ENCODE measurements at places on chromosomes 5 and 9. TPM values are rescaled to one million over a fixed set of nuclear protein-coding genes. Genes with fewer than 3 reads are reported as not detected.

The PDE6A gene
- not detected for total RNA-seq

GRCh38 chr5:69374911-69375446, 5.4 kb downstream of the RAD17 start:
- DNase-seq, result no peak

The TEX48 gene
- total RNA-seq, result not detected

- no peak for DNase-seq
These were observed 83.8 kb downstream of the CAVIN4 start for GRCh38 chr9:100661668-100662067.

GRCh38 chr5:6905883-6906282, 192.7 kb downstream of the TENT4A start:
- DNase-seq, result no peak

DNA sequence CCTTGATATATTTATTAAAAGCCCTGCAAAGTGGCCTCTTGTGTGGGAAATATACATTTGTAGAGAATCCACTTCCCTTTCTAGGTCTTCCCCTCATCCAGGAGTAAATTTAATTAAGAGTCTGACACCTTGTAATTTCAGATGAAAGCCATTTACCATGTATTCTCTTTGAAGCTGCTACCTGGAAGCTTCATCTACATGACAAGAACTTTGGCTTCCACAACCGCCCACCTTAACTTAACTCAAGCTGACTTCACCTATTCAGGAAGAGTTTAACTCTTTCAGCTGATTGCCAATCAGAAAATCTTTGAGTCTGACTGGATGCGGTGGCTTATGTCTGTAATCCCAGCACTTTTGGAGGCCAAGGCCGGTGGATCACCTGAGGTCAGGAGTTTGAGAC, 899.9 kb downstream of the TAF11L14 start:
- DNase-seq, result no peak

The CATSPER3 gene
- 1.7 TPM for total RNA-seq

GRCh38 chr9:134629061-134629585, 12.5 kb upstream of the COL5A1 start:
- DNase-seq, result no peak

The PCDHB9 gene
- 0.07 TPM for total RNA-seq

The EHMT1 gene
- 86.1 TPM for total RNA-seq

The PTGES gene
- 17.2 TPM for total RNA-seq

The ANKRD34B gene
- not detected for total RNA-seq

The VLDLR gene
- 0.17 TPM for total RNA-seq

The ANAPC2 gene
- 75.5 TPM for total RNA-seq

The PTCD2 gene
- total RNA-seq, result 19.3 TPM

DNA sequence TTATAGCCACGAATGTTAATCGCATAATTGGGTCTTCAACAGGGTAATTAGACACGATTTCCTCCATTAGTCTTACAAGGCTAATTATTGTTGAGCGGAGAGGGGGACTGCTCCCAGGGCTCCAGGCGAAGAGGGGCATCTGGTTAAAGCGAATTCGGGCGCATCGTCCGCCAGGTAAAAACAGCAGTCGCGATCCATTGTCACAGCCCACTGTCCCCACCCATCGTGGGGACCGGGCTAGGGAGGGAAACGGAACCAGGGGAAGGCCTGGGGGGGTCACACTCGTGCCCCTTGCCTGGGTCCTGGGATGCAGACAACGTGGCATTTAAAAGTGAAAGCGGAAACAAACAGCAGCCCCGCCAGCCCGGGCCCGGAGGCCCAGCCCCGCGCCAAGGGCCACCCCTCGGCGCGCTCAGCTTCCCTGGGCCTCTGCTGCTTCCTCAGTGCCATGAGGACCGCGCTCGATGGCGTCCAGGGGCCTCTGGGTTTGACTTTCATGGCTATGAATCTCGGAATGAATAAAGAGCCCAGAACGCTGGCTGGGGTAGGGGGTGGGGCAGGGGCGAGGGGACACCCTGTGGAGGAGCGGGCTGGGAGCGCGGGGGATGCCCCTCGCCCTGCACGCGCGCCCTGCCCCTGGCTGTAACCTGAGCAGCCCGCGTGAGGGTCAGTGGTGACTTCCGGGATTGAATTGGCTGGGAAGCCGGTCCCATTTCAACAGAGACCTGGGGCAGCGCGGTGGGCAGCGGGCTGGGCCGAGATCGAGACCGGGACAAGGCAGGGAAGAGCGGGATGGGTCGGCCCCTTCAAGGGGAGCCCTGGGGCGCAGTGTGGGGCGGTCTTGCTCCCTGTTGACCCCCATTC, 99.9 kb downstream of the GTF3C4 start:
- DNase-seq, result no peak

- DNase-seq, result no peak
These were observed 52.2 kb downstream of the DROSHA start for GRCh38 chr5:31479706-31480105.

The FREM1 gene
- 0.12 TPM for total RNA-seq

DNA sequence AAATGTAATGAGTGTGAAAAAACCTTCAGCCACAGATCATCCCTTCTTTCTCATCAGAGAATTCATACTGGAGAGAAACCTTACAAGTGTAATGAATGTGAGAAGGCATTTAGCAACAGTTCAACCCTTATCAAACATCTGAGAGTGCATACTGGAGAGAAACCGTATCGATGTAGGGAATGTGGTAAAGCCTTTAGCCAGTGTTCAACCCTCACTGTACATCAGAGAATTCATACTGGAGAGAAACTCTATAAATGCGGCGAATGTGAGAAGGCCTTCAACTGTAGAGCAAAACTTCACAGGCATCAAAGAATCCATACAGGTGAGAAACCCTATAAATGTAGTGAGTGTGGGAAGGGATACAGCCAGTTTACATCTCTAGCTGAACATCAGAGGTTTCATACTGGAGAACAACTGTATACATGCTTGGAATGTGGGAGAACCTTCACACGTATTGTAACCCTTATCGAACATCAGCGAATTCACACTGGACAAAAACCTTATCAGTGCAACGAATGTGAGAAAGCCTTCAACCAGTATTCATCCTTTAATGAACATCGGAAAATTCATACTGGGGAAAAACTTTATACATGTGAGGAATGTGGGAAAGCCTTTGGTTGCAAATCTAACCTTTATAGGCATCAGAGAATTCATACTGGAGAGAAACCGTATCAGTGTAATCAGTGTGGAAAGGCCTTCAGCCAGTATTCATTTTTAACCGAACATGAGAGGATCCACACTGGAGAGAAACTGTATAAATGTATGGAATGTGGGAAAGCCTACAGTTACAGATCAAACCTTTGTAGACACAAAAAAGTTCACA, 19.2 kb downstream of the ZNF354C start:
- DNase-seq, result no peak

- no peak for DNase-seq
These were observed 47.2 kb upstream of the OR13F1 start for GRCh38 chr9:104456831-104457230.

GRCh38 chr5:85466423-85466822, 1081.7 kb upstream of the EDIL3 start:
- DNase-seq, result no peak

DNA sequence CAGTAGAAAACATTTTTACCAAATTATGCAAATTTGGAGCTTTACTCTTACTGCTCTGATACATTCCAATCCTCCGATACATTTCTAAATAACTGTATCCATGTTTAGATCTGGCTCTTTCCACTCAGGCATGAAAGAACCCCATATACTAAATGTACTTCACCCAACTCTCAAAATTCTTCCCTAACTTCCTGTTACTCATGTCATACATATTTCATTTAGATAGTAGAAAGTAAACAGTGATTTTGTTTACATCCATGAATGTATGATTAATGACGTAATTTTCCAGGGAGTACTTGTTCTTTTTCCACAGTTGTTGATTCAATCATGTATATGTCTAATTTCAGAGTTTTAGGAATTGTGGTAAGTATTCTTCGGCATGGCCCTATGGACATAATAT, 1426.5 kb upstream of the C9orf72 start:
- DNase-seq, result no peak

GRCh38 chr9:37290940-37291485, 131.5 kb upstream of the GRHPR start:
- peak; percentile 21 for DNase-seq

The UBE2D2 gene
- 140 TPM for total RNA-seq

GRCh38 chr9:119224431-119224830, 144.8 kb downstream of the BRINP1 start:
- DNase-seq, result no peak

DNA sequence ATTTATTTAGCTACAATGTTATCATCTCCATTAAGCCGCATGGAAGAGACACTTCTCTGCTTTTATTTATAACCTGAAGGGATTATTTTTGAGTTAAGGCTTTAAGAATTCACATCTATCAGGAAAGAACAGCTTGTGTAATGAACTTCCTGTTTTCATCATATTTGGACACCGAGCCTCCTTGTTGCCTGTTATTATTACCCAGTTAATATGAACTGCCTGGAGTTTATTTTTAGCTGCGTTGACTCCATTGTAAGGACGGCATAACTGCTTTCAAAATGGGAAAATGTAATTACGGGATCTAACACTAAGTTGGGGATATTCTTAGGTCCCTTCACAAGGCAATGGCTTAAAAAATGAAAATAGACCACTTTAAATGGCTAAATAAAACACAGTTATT, 89.0 kb upstream of the NR4A3 start:
- DNase-seq, result no peak

DNA sequence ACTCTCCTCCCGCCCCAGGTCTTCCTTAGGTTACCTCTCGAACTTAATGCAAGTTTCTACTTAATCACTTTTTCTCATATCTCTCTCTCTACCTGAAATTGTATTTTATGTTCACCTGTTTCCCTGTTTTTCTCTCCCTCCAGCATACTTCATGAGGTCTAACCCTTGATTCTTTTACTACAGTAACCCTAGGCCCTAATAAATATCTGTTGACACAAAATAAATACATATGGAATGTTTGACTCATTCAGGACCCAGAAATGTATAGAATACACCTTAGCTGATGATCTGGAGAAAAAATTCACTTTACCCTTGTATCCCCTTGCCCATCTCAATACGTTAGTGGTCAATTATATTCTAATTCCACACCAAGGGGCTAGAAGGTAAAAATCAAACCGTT, 250.9 kb upstream of the PTGER4 start:
- no peak for DNase-seq

GRCh38 chr9:93119703-93119952, 14.4 kb downstream of the NINJ1 start:
- DNase-seq, result no peak

DNA sequence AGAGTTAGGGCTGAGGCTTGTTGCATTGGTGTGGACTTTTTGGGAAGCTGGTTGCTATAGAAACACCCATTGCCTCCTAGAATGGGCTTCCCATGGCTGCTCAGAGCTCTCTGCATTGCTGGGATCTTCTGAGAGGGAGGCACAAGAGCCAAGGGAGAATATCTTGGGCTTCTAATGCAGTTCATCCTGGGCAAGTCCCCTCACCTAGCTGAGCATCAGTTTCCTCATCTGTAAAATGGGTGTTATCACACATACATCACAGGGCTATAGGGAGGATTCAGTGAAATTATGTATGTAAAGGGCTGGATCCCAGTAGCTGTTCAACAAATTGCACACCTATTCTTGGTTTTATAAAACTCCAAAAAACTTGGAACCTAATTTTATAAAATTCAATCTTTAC, 106.1 kb upstream of the ALDH1B1 start:
- no peak for DNase-seq

DNA sequence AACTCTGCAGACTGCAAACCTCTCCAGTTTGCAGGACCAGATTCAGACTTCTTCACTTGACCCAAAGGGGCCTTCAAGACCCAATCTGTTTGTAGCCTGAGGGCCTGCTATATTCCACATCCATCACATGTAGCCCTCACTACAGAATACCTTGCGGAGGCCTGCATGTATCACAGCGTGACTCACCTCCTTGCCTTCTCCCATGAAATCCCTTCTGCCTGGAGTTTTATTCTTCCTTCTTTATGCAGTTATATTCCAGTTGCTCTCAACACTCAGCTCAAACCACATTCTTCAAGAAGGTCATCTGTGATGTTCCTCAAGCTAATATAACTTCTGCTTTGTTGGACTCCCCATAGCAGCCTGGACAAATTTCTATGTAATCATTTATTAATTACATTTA, 198.5 kb upstream of the PTGER4 start:
- no peak for DNase-seq

- no peak for DNase-seq
These were observed 373.6 kb upstream of the ZNF608 start for GRCh38 chr5:125120012-125120411.

The WNT8A gene
- not detected for total RNA-seq

- DNase-seq, result no peak
These were observed 41.4 kb downstream of the CCDC180 start for GRCh38 chr9:97348871-97349270.

The CCL28 gene
- total RNA-seq, result 0.25 TPM

DNA sequence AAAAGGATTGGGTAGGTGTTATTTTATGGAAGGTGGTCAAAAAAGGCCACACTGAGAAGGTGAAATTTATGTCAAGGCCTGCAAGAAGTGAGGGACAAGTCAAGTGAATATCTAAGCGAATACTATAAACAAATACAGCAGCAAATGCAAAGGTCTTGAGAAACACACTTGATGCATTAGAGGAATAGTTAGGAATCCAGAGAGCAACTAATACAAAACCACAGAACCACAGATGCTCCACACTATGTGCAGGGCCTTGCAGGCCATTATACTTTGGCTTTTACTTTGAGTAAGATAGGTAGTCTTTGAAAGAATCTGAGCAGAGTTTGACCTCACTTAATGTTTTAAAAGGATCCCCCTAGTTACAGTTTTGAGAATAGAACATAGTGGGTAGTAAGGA, 4.6 kb downstream of the ZNF622 start:
- DNase-seq, result no peak

GRCh38 chr5:172412724-172413286, 41.5 kb downstream of the SH3PXD2B start:
- no peak for DNase-seq

GRCh38 chr5:37825334-37825915, 14.4 kb downstream of the GDNF start:
- DNase-seq, result no peak

GRCh38 chr5:93621327-93621798, 38.3 kb downstream of the NR2F1 start:
- no peak for DNase-seq

DNA sequence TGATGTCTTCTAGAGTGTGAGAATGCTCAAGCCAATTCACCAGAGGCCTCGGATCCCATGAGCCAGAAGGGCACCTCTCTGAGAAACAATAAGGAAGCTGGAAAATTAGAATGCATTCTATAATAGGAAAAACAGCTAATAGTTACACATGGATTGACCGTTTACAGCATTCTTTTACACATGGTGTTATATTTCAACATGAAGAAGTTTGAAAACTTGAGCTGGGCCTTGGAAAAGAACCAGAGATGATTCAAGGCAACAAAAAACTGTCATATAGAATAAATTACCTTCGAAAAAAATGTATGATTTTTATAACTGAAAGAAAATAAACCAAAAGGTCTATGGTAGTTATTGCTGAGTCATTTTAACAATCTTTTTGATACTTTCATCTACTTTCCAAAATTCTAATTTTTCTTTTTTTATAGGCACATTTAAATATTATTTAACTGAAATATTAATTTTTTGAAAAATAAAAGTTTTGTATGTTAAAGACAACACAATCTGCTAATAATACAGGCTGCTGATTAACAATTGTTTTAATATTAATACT, 6.2 kb downstream of the SH3TC2 start:
- DNase-seq, result no peak
